ENCODE measurements at places on chromosomes 1 and 21.

GRCh38 chr1:153768316-153769181, 6.7 kb upstream of the SLC27A3 start:
- DNase-seq, result no peak

- DNase-seq, result peak; percentile 96
Observed at GRCh38 chr1:159780583-159781582, at the start of gene DUSP23. DUSP23 (plus strand) TSS chr1:159780962; CDS start chr1:159781101, 139 bp downstream.

GRCh38 chr21:36395353-36396111, 10.3 kb downstream of the CHAF1B start:
- DNase-seq, result no peak

- DNase-seq, result no peak
Observed at GRCh38 chr21:31347435-31348032, 3.5 kb upstream of the TIAM1 start.

DNA sequence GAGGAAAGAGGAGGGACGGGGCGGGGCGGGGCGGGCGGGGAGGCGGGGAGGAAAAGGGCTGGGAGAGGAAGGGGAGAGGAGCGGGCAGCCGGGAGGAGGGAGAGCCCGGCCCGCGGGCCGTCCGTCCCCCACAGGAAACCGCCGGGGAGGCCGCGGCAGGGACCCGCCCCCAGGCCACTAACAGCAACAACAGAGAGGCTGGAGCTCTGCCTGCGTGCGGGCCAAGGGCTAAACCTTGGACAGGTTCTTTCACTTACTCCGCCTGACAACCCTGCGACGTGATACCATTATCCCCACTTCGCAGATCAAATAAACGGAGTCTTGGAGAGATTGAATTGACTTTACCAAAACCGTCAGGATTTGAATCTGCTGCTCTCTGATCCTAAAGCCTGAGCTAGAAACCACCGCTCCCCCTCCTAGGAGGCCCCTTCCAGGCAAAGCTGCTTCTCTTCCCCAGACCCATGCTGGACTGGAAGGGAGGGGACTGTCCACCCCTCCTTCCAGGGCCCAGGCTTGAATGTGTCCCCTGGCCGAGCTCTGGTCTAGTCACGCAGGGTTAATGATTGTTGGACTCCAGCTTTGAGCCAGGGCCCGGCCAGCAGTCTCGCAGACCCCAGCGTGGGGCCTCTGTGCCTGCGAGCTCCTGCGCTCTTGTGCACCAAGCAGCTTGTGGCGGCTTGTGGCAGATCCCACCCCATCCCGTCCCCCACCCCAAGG, at the start of gene EVA1B:
TSS of gene EVA1B (minus strand) at position 10 of the 717 bp plus-strand sequence. CDS start 608 bp downstream, outside the sequence.
- DNase-seq, result peak; percentile 26

Measured in CD8-positive, alpha-beta T cell (primary cell).